ENCODE measurements at places on chromosomes 1 and 21.

DNA sequence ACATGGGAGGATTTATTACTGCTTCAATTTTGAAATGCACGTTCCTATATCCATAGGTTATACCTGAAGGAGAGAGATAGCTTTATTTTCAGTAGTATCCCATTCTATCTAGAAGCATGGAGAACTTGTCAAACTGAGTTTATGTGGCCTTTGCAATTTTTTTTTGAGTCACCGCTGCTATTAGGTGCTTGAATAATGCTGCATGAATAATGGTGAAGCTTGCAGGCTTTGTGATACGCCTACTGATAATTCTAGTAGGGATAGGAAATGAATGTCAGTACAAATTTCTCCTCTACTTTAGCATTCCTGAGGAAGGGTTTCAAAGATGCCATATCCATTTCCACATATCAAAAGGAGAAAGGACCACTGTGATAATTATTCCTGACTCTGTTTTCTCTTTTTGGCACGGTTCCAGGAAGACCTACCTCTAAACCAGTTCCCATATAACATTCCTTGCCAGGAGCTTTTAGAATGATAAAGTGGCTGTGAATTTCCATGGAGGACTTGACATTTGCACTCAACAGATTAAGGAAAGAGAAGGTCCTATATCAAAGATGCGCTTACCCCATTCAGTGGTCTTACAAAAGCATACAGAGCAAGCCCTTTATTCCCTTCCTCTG is 83.5 kb downstream of the SPATA46 start:
- DNase-seq, result no peak

GRCh38 chr1:206489980-206490770 is 17.2 kb upstream of the RASSF5 start:
- peak; percentile 41 for DNase-seq

GRCh38 chr1:245589316-245589715 is 434.5 kb downstream of the KIF26B start:
- DNase-seq, result no peak

GRCh38 chr1:92210701-92211100 is 7.0 kb upstream of the C1orf146 start:
- no peak for DNase-seq

GRCh38 chr1:216293683-216294082 is 129.6 kb downstream of the USH2A start:
- DNase-seq, result no peak

- DNase-seq, result no peak
Observed at GRCh38 chr21:34365809-34366208, 2.0 kb downstream of the KCNE2 start.

DNA sequence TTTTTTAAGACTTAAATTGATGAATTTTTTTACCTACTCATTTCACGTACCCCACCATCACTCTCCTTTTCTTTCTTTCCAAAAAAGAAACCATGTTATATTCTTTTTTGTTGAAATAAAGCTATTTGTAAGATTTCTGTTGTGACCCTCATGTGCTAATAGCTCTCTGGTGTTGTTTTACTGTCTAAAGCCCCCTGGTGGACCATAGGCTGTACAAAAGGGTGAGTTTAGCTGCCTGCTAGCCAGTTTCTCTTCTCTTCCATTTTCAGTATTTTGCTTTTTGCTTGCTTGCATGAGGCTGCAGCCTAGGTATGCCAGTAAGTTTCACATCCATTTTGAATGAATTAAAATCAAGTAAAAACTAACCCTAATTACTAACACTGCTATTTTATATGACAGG is 15.6 kb upstream of the VAMP3 start:
- DNase-seq, result no peak

DNA sequence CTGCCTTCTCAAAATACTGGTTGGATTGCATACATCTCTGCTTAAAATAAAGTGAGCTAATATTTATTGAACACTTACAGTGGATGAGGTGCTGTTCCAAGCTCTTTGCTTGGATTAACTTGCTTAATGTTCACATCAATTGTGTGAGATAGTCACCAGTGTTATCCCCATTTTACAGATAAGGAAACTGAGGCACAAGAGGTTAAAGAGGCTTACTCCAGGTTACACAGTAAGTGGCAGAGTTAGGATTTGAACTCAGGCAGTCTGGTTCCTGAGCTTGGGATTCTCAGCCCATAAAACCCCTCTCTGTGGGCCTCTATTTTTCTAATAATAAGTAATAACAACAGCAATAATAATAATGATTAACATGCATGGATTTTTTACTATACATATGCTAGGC is 13.6 kb upstream of the FAAH start:
- no peak for DNase-seq

DNA sequence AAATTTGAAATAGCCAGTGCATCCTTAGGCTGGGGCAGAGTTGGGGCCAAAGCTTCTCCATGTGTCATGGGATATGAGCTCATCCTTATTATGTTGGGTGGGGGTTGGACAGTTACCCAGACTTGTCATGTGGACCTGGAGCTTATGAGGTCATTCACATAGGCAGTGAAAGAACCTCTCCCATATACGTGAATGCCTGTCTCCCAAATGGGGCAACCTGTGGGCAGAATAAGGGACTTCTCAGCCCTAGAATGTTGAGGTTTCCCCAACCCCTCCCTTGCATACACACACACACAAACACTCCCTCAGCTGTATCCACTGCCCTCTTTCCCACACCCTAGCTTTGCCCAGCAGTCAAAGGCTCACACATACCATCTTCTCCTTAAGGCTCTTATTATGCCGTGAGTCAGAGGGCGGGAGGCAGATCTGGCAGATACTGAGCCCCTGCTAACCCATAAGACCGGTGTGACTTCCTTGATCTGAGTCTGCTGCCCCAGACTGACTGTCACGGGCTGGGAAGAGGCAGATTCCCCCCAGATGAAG is 2.3 kb upstream of the IVL start:
- DNase-seq, result peak; percentile 45

GRCh38 chr1:63878932-63879331 is 105.1 kb downstream of the ROR1 start:
- DNase-seq, result no peak

GRCh38 chr1:181448461-181448860 is 34.9 kb upstream of the CACNA1E start:
- DNase-seq, result no peak

GRCh38 chr21:14241297-14241696 is 25.3 kb downstream of the RBM11 start:
- DNase-seq, result no peak

GRCh38 chr1:233357595-233358397 is 30.3 kb downstream of the MAP3K21 start:
- no peak for DNase-seq

DNA sequence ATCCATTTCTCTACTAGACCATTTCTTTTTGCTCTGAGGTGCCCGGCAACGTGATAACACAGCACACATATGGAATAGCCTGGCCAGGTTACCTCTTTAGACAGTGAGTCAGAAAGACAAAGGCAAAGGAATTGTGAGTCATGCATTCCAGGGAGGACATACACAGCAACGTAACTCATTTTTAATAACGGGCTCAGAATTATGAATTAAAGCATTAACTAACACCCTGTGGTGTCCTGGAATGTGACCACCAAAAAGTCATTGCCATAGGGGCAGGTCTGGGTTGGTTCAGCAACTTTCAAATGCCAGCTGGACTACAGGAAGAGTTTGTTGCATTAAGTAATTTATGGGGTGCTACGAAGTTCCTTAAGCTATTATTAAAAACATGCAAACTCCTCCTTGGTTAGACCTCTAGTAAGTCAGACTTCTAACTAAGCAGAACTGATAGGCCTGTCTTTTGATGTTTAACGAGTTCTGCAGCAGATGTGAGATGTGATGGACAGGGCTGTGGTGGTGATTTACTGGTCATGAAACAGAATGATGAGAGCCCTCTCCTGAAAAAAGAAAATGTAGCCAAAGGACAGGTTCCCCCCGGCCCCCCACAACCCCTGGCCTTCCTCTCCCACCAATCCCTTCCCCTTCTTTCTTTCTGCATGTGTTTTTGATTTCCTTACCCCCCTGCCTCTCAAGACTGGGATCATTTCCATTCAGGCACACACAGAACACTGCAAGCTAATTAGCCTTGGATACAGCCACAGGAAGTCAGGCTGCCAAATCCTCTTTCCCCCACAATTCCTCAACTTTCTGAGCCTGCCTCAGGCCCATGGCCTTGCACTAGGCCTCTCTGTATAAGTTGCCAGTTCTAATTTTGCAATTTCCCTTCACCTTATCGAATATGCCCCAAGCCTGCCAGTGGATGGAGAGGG is 88.9 kb upstream of the HAO2 start:
- peak; percentile 77 for DNase-seq

GRCh38 chr1:198876371-198876871 is 237.6 kb downstream of the PTPRC start:
- DNase-seq, result no peak

DNA sequence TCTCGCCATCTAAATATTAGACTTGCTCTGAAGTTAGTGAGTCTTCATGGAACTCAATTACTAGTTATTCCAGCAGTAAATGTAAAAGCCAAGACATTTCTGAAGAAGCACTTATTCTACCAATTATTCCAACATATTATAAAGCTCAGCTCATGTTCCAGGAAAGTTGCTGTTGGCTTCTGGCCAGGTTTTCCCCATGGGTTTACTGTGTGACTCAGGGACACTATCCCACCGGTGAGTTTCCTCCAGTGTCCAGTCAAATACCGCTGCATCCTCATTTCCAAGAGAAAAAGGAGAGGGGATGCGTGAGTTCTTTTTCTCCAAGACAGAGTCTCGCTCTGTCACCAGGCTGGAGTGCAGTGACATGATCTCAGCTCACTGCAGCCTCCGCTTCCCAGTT is 9.2 kb upstream of the HHIPL2 start:
- DNase-seq, result no peak

- no peak for DNase-seq
Observed at GRCh38 chr1:217856342-217857034, 225.3 kb downstream of the SPATA17 start.

DNA sequence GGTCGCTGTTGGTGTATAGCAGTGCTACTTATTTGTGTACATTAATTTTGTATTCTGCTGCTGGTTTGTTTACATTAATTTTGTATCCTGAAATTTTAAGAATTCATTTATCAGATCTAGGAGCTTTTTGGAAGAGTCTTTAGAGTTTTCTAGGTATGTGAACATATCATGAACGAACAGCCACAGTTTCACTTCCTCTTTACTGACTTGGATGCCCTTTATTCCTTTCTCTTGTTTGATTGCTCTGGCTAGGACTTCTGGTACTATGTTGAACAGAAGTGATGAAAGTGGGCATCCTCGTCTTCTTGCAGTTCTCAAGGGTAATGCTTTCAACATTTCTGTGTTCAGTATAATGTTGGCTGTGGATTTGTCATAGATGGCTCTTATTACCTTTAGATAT is 1757.9 kb downstream of the BRINP3 start:
- DNase-seq, result no peak

GRCh38 chr1:235763962-235764361 is 102.7 kb downstream of the LYST start:
- no peak for DNase-seq

GRCh38 chr1:30753660-30754123 is 3.9 kb downstream of the LAPTM5 start:
- no peak for DNase-seq
